ENCODE measurements at places on chromosomes 7 and 10. TPM values are rescaled to one million over a fixed set of nuclear protein-coding genes. Genes with fewer than 3 reads are reported as not detected.

The DENND11 gene
- 13.0 TPM for polyA plus RNA-seq

The OR6V1 gene
- polyA plus RNA-seq, result not detected

The SPDYE16 gene
- not detected for polyA plus RNA-seq

The ATOH7 gene
- 1.4 TPM for polyA plus RNA-seq

The OPALIN gene
- polyA plus RNA-seq, result 31.9 TPM

The C10orf95 gene
- 0.53 TPM for polyA plus RNA-seq

All from brain (organoid and tissue), 16 donors.